ENCODE measurements at places on chromosomes 4 and X.

DNA sequence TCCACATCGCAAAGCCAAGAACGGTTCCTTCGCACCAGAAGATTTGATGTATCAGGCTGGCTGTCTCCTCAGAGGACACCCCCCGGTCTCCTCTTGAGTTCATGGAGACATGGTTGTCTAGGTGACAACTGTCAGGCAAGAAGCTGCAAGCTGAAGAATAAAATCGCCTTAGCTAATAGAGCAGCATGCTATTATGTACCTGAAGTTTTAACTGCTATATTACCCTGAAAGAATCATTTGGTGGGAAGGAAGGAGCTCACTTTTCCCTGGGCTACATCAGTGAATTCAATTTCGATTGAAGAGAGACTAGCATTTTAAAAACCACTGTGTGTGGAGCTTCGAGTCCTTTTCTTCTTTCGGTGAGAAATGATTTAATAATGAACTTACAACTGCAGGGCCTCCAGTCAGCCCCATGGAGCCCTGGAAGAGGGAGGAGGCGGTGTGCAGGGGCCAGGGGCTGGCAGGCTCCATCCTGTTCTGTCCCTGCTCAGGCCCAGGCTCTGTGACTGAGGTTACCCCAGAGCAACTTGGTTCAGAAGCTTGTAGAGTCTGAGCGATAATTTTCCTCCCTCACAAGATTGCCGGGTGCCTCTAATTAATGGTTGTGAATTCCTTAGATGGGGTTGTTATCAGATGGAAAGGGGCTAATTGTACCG is 191.3 kb downstream of the MID1IP1 start:
- no peak for DNase-seq

GRCh38 chr4:174764105-174764729 is 64.8 kb downstream of the GLRA3 start:
- DNase-seq: no peak

- no peak for DNase-seq
These were observed 1323.4 kb downstream of the C4orf33 start for GRCh38 chr4:130419211-130419975.

DNA sequence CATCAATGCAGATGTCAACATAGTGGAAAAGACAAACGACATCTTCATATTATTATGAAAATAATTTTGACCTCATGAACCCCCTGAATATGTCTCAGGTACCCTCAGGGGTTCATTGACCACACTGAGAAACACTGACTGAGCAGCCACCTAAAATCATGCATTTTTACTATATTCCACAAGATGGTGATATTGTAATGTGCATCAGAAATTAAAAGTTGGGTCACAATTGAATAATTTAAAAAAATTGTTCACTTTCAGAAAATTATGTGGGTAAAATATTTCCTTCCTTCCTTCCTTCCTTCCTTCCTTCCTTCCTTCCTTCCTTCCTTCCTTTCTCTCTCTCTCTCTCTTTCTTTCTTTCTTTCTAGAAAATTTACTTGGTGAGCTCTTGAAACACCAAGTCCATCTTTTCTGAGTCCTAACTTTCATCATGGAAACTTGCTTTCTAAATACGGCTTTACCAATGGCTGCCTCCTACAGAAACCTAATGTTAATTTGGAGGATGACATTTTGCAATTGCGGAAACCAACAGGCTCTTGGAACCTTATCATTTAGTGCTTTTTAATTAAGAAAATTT is 103.6 kb downstream of the RTL3 start:
- DNase-seq: no peak

GRCh38 chrX:13265549-13266132 is 54.2 kb downstream of the ATXN3L start:
- no peak for DNase-seq

DNA sequence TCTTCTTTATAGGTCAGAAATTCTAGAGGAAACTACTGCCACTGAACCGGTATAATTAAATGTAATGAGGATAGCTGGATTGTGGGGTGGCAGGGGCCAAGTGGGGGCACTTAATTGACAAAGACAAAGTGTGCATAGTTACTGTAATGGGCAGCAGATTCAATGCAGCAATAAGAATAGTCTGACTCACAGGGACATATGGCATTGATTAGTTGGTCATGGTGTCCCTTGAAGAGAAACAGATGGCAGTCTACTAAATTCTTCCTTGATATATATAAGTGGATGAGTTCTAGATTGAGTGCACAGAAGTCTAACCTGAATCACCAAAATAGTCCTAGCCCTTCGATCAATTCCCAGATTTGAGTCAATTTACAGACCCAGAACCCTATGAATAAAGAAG is 31.6 kb downstream of the ETDC start:
- DNase-seq: no peak

DNA sequence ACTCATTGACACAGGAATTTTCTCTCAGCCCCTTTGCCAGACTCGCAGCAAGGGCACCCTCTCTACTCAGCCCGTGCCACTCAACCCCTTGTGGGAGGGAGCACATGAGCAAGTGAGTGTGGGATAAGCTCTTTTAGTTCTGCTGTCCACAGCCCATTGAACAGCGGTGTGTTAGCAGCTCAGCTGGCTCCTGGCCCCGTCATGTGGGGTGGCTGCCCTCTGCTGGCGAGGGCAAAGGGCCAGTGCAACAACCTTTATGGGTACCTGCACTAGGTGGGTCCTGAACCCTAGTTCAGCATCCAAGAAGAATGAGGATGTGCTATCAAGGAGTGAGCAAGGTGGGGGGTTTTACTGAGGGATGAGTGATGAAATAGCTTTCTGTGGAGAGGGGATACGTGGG is 85.0 kb upstream of the ZNF81 start:
- DNase-seq: no peak

DNA sequence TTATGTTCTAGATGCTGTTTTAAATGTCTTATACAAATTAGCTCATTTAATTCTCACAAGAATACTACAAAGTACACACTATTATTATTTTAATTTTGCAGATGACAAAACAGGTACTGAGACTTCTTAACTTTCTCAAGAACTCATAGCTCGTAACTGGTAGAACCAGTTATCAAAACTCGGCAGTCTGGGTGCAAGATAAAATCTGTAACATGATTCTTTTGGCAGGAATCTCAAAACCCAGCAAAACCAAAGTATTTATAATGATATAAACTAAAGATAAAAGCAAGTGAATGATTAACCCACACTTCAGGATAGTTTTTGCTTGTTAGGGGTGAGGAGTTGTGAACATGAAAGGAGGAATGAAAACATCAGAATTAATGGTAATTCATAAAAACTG is 27.6 kb downstream of the CLNK start:
- no peak for DNase-seq

GRCh38 chr4:732911-733630 is 27.4 kb downstream of the PCGF3 start:
- no peak for DNase-seq

DNA sequence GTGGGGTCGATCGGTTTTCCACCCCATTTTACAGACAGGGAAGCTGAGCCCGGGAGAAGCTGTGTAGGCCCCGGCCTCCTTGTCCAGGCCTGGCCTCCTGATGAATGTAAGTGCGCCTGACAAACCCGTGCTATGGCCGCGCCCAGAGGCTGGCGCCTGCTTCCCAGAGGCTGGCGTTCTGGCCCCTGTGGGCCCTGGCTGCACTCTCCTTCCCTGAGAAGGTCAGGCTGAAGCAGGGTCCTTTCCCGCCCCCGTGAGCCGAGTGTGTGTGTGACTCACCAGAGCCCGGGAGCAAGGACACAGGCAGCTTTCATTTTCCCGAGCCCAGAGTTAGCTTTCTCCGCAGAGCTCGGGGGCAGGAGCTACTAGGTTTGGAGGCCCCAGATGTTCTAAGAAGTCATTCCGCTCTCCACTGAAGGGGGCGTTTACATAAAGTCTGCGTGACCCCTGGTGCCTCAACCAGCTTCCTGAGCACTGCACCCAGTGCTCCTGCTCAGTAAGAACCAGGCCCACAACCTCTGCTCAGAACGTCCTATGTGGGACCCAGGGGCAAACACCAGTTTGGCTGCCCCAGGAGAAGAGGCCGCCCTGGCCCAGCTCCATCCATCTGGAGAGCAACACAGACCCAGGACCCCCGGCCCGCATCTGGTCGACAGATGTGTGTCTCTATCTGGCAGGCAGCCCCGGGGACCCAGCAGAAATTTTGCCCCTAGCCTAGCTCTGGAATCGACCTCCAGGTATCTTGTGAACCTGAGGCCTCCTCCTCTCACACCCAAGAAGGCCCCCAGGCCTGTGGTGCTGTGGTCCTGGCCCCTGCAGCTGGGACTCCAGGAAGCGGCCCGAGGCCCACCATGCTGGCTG is 13.6 kb downstream of the UVSSA start:
- no peak for DNase-seq

- no peak for DNase-seq
These were observed 46.0 kb downstream of the PCGF3 start for GRCh38 chr4:751676-752075.

- DNase-seq: no peak
These were observed 337.7 kb upstream of the CTSO start for GRCh38 chr4:156291317-156291716.

DNA sequence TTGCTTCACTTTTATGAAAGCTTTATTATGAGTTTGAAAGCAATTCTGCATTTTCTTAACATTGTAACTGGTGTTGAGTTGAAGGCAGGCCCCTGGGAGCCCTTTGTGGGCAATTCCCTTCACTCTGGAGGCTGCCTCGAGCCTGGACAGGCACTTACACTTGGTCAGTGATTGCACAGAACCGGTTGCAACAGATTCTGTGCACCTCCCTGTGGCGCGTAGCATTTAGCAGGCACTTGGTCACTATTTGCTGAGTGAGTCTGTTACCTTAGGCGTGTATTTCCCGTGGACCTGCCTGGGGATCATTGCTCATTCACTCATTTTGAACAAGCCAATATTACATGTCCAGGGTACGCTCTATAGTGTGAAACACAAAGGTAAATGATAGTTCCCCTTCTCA is 80.4 kb downstream of the PTTG2 start:
- no peak for DNase-seq

DNA sequence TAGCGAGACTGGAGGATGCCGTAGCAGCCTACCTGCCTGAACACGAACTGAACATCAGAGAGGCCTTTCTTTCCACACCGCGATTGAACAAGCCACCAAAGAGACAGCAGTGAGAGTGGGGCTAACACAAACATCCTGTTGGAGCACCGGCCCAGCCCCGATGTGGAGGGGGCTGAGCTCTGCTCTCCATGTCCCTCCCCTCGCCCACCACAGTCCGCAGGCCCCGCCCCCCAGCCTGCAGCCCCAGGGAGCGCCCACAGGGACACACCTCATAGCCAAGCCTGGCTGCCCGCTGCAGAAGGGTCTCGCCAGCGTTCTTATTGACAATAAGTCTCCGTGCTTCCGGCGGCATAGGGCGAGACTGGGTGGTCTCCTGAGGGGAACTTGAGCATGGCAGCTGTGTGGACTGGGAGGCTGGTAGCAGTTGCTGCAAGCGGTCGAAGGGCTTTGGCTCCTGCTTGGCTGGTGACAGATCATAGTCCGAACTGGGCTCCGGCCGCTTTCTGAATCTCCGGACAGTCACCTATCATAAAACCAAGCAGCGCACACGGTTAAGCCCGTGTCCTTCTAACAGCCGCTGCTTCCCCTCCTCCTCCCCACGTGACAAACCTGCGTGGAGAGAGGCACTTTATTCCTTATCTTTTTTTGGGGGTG is 35.8 kb downstream of the BCOR start:
- DNase-seq: no peak

- no peak for DNase-seq
These were observed 205.3 kb upstream of the GEMIN8 start for GRCh38 chrX:14235004-14235403.

DNA sequence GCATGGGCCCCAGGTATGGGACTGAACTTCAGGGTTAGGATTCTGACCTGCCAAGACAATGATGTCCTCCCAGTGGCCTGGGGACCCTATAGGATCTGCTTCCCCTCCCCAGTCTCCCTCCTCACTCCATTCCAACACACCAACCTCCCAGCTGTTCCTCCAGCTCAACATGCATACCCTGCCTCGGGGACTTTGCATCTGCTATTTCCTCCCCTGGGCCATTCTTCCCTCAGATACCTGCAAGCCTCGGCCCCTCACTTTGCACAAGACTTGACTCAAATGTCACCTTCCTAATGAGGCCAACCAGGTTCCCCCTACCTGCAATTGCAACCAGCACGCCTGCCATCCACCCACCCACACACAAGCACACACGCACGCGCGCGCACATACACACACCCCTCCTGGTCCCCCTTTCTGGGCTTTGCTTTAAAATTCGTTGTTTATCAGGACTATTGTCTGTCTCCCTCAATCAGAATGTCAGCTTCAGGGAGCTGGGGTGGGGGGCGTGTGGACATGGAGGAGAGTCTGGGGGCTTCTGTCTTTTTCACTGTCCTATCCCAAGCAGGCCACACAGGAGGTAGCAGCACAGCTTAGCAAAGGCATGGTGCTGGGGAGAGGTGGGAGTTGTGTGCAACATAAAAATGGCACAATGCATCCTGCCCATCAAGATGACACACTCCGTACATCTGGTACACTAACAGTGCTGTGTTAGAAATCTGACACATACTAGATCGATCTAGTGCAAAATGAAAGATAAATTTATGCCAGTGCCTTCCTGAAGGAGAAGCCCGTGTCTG is 20.6 kb upstream of the PPP2R2C start:
- no peak for DNase-seq

GRCh38 chrX:2385224-2385623 is 115.6 kb downstream of the DHRSX start:
- DNase-seq: no peak

- DNase-seq: no peak
These were observed 20.5 kb downstream of the IQSEC2 start for GRCh38 chrX:53260836-53261235.

- DNase-seq: no peak
These were observed 16.0 kb upstream of the RBM3 start for GRCh38 chrX:48558271-48558670.
